Left forelimb (tissue), 1 donor: ENCODE measurements at places on chromosomes 1 and 21.

DNA sequence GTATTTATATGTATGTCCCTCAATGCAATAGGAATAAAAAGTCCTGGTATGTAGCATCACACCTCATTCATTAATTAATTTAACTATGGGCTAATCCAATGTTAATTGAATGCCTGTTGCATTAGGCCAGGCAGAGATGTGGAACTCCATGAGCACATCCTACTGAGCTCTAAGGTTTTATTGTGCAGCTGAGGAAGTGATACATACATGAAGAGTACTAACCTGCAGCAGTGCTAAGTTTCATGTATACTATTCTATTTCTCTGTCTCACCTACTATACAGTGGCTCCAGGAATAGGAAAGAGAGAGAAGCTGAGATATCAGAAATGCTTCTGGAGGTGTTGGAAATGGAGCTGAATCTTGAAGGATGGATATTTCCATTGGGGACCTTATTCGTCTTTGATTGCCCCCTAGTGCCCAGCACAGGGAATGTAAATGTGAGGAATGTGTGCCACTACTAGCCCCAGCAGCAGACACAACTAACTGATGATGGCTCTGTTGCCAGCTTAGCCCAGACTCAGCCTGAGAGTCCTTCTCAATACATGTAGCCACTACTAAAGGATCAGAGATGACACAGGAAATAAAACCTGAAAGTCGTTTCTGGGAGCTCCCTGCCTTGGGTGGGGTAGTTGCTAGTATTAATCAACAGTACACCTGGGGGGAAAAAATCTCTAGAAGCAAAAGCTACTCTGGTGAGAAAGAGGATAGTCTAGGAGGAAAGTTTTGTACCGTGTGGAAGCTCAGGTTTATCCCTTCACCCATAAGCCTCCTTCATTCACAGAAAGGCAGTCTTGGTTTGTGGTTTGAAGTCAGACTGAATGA is 173.3 kb upstream of the FOXD3 start:
- no peak for DNase-seq

DNA sequence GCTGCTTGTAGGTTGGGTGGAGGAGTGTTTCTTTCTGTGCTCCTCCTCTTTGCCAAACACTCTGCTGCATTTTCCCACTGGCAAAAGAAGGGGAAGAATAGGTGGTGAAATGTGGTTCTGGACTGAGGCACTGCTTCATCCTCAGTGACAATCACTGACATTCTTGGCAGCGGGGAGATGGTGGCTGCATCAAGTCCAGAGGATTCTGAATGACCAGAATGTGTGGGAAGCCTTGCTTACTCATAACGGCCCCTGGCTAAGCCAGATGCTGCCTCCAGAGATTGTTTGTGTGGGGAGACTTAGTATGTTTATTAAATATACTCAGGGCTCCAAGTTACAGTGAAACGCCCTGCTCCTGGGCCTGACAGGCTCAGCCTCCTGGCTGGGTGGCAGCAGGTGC is 160.3 kb downstream of the CACNA1E start:
- no peak for DNase-seq

GRCh38 chr1:184556665-184557064 is 169.8 kb downstream of the C1orf21 start:
- no peak for DNase-seq

DNA sequence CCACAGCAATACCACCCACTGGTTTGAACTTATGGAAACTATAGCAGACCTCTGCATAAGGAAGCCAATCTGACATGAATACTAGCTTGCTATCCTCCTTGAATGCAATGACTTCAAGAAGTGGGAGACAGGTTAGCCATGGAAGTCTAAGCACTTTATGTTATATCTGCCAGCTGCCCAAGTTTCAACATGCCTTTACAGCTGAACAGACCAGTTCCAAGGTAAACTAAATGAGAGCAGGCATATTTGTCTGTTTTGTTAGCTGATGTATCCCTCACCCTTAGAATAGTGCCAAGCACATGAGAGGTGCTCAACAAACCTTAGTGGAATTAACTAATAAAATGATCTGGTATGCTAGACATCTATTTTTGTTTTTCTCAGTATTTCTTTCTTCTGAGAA is 65.1 kb downstream of the ALG14 start:
- DNase-seq, result no peak

DNA sequence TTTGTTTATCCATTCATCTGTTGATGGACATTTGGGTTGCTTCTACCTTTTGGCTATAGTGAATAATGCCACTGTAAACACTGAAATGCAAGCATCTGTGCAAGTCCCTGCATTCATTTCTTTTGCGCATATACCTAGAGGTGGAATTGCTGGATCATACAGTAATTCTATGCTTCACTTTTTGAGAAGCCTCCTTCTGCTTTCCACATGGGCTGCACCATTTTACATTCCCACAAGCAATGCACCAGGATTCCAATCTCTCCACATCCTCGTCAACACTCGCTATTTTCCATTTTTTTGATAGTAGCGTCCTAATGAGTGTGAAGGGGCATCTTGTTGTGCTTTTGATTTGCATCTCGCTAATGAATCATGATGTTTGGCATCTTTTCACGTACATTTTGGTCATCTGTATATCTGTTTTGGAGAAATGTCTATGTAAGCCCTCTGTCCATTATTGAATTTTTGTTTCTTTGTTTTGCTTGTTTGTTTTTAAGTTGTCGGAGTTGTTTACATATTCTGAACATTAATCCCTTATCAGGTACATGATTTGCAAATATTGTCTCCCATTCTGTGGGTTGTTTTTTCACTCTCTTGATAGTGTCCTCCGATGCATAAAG is 335.4 kb downstream of the RRAGC start:
- no peak for DNase-seq

- DNase-seq, result no peak
Measured at GRCh38 chr21:40636026-40636425, 210.9 kb downstream of the DSCAM start.
